ENCODE measurements at places on chromosomes 11 and 22. TPM values are rescaled to one million over a fixed set of nuclear protein-coding genes. Genes with fewer than 3 reads are reported as not detected.

Gene SEC14L6
- 4.1 TPM for total RNA-seq

Gene SLC22A9
- not detected for total RNA-seq

Gene ADSL
- 84.9 TPM for total RNA-seq

Gene ACTN3
- 0.49 TPM for total RNA-seq

Gene DSCAML1
- total RNA-seq: 18.0 TPM

Gene TCN2
- 31.2 TPM for total RNA-seq

Gene HBG2
- 1,428 TPM for total RNA-seq

Gene CCDC87
- total RNA-seq: 0.38 TPM

Gene MPPED2
- total RNA-seq: 142 TPM

Gene AGBL2
- 4.2 TPM for total RNA-seq

Gene LRRC10B
- total RNA-seq: 0.22 TPM

Gene ELF5
- 1.4 TPM for total RNA-seq

Gene GATD1
- total RNA-seq: 42.8 TPM

Gene MUC5AC
- 0.16 TPM for total RNA-seq

Gene SCUBE2
- 13.2 TPM for total RNA-seq

Gene HYLS1
- total RNA-seq: 5.3 TPM

Gene ZNRF3
- total RNA-seq: 12.2 TPM

Gene GRM5
- 13.1 TPM for total RNA-seq

Gene ADAMTS15
- total RNA-seq: 24.5 TPM

Gene FGF3
- not detected for total RNA-seq

Gene CASP1
- total RNA-seq: 6.8 TPM

Gene PKP3
- 5.5 TPM for total RNA-seq

Gene SOX10
- total RNA-seq: 14.1 TPM

Gene PAMR1
- total RNA-seq: 20.3 TPM

Gene OR52N1
- not detected for total RNA-seq

Gene TNNT3
- 154 TPM for total RNA-seq

Gene C11orf21
- total RNA-seq: 1.3 TPM

Gene KRTAP5-1
- total RNA-seq: not detected

Gene P4HA3
- 4.3 TPM for total RNA-seq

Gene AMOTL1
- 89.6 TPM for total RNA-seq

Gene NCAPH2
- 58.1 TPM for total RNA-seq

Gene UBQLNL
- 1.2 TPM for total RNA-seq

Gene WNT11
- total RNA-seq: 6.9 TPM

Gene ANO9
- 1.4 TPM for total RNA-seq

Gene CREBZF
- total RNA-seq: 227 TPM

Gene NUP98
- total RNA-seq: 186 TPM

Gene GDPD4
- not detected for total RNA-seq

Gene CCDC73
- total RNA-seq: not detected

Gene KCNJ5
- total RNA-seq: 4.3 TPM

Gene OR8D4
- not detected for total RNA-seq

Gene CRYBB2
- total RNA-seq: 777 TPM

Gene MRGPRX4
- total RNA-seq: not detected

Gene PRODH
- 14.6 TPM for total RNA-seq

Gene TRIM48
- not detected for total RNA-seq

Gene TRPM5
- total RNA-seq: 0.11 TPM

Gene CCDC34
- 19.1 TPM for total RNA-seq

Gene NPAT
- 35.0 TPM for total RNA-seq

Measured in camera-type eye (tissue), 1 donor.